ENCODE measurements at places on chromosomes 3 and 15.

DNA sequence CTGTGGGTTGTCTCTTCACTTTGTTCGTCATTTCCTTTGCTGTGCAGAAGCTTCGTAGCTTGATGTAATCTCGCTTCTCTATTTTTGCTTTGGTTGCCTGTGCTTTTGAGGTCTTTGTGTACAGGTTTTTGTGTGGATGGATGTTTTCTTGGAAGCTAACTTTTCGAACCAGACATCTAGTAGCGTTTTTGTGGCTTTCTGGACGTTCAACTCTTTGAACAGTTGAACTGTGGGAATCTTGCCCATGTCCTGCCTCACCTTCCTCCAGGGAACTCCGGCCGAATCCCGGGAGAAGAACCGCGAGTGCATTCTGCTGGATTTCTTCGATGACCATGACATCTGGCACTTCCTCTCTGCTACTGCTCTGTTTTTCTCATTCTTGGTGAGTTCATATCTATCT is 70.6 kb downstream of the USF3 start:
- DNase-seq = no peak

GRCh38 chr15:92021792-92022191 is 168.3 kb downstream of the SLCO3A1 start:
- DNase-seq = no peak

DNA sequence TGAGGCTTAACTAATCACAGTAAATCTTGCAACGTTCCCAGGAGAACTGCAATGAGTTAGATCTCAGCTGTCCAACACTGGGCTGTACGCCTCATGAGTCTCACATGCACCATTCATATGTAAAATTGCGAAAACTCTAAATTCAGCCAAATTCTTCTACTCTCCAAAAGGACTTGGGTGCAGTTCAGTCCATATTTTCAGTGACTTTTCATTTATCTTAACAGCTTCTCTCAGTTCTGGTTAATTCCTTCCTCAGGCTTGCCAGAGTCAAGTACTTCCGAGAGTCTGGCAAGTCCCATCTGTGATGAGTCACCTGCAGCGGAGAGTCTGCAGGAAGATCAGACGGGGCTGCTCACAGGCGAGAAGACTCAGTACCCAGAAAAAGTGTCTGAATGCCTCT is 11.5 kb downstream of the CCDC80 start:
- peak; percentile 99 for DNase-seq

DNA sequence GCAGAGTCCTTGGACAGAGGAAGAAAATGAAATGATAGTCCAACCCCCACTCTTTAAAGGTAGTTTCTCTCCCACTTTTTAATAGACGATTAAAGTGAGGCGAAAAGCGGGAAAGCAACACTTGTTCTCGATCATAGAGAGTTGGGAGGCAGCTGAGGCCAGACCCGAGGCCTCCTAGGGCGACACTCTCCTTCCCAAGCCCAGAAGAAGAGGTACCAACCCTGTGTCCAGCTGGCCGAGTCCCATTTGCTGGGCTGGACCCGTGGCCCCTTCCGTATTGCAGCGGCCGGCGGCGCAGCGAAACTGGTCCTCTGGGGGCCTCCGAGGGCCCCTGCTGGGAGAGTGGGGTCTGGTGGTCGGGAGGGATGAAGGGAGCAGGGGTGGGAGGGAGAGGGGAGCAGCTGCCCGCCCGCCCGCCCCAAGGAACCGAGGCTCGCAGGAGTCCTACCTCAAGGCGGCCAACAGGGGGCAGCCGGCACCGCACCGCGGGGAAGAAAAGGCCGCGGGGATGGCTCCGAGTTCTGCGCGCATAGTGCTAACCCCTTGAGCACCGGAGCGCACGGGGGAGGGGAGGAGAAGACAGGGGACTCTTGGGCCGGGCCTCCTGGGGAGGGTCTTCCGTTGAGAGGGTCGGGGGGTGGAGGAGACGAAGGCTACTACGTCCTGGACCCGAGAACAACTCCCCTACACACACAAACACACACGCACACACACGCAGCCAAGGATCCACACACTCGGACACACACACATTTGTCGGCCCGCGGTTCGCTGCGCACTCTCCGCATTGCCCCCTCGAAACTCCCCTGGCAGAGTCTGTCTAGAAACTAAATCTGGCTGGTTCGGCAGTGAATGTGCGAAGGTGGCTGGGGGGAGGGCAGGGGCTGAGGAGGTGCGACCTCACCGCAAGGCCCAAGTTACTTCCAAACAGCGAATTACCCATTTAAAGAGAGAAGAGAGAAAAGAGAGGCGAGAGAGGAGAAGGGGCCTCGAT is 2.0 kb downstream of the WNT5A start:
- peak; percentile 86 for DNase-seq

- DNase-seq = no peak
These were observed 25.2 kb downstream of the MAPKBP1 start for GRCh38 chr15:41799488-41799805.

DNA sequence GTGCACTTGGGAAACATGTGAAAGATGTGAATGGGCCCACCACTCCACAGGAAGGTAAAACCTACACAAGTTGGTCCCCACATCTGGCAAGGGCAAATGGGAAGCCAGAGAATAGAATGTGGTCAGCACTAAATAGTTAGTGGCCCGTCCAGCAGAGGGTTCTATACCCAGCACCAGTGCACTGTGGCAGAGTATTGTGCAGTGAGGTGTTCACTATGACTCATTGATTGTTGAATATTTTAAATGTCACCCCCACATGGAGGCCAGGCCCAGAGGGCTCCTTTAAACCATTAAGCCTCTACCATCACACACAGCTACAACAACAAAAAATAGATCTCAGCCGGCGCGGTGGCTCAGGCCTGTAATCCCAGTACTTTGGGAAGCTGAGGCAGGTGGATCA is 11.7 kb downstream of the FRMD5 start:
- DNase-seq = no peak

DNA sequence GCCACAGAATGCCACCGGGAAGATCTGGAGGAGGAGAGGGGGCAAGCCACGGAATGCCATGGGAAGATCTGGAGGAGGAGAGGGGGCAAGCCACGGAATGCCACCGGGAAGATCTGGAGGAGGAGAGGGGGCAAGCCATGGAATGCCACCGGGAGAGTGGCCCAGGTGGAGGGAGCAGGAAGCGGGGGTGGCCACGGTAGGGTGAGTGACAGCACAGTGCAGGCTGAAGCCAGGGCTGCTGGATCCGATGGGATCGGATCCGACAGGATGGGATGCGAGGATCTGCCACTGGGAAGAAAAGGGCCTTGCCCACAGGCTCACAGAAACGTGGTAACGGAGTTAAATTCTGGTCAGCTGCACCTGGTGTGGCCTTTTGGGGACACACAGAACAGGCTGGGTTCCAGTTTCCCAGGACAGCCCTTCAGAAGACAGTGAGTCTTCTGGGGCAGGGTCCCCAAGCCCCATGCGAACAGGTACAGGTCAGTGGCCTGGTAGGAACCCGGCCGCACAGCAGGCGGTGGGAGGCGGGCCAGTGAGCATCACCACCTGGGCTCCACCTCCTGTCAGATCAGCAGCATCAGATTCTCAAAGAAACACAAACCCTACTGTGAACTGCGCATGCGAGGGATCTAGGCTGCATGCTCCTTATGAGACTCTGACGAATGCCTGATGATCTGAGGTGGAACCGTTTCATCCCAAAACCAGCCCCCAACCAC is 58.8 kb downstream of the XXYLT1 start:
- DNase-seq = no peak

DNA sequence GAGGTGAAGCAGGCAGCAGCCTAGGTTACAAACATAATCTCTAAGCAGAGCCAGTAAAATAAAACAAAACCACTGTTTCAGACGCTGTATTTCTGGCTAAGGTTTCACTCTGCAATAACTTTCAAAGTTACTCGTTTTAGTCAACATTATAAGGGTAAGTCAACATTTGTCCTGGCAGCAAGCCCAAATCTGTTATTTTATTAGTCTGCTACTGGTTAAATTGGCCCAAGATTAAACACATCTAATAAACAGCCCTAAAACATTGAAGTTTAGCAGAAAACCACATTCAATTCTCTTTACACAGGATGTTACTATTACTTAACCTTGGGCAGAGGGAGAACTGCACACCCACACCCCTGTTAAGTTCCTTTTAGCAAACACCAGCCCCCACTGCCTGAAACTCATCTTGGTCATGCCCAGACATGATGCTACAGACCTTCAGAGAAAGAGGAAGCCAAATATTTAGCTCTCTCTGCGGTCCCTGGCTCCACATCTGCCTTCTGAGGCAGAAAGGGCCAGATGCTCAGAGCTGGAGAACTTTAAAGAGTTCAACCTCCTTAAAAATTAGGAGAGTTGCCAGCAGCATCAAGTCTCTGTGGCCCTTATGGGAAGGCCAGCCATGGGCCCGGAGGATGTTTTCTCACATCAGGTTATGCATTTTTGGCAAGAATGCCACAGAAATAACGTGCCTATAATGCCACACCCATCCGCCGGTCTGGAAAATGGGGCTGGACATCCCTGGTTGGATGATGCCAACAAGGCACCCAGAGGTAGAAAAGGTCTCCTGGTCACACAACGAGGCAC is 17.9 kb downstream of the ARHGEF3 start:
- DNase-seq = peak; percentile 91

- DNase-seq = peak; percentile 3
These were observed 1.3 kb downstream of the SECISBP2L start for GRCh38 chr15:49044766-49045606.

DNA sequence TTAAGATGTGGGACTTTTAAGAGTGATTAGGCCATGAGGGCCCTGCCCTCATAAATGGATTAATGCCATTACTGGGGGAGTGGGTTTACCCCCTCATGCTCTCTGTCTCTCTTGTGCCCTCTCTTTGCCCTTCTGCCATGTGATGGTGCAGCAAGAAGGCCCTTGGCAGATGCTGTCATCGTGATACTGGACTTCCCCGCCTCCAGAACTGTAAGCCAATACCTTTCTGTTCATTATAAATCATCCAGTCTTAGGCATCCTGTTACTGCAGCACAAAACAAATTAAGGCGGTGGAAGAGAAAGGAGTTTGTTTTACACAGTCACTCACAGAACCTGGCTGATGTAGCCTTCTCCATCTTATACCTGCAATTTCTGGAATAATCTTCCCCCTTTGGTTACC is 360.3 kb upstream of the TBL1XR1 start:
- no peak for DNase-seq

GRCh38 chr15:65903296-65904073 is 34.2 kb downstream of the RAB11A start:
- DNase-seq = peak; percentile 12

GRCh38 chr3:105722943-105723556 is 145.8 kb downstream of the CBLB start:
- DNase-seq = no peak

DNA sequence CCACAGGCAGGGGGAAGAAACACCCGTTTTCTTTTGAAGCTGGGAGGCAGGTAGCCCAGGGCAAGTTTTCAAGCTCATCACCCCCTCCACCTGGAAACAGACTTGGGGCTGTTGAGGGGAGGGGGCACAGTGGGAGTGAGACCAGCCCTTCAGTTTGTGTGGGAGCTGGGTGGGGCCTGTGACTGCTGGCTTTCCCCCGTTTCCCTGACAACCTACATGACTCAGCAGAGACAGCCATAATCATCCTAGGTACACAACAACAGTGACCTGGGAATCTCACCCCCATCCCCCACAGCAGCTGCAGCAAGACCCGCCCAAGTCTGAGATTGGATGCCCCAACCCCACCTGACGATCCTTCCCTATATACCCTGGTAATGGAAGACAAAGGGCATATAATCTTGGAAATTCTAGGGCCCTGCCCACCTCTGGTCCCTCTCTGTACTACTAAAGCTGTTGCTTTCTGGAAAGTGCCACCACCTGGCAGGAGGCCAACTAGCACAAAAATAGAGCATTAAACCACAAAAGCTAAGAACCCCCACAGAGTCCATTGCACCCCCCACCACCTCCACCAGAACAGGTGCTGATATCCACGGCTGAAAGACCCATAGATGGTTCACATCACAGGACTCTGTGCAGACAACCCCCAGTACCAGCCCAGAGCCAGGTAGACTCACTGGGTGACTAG is 422.2 kb upstream of the SGO1 start:
- no peak for DNase-seq

GRCh38 chr3:113985541-113985940 is 37.7 kb downstream of the ZDHHC23 start:
- DNase-seq = no peak

DNA sequence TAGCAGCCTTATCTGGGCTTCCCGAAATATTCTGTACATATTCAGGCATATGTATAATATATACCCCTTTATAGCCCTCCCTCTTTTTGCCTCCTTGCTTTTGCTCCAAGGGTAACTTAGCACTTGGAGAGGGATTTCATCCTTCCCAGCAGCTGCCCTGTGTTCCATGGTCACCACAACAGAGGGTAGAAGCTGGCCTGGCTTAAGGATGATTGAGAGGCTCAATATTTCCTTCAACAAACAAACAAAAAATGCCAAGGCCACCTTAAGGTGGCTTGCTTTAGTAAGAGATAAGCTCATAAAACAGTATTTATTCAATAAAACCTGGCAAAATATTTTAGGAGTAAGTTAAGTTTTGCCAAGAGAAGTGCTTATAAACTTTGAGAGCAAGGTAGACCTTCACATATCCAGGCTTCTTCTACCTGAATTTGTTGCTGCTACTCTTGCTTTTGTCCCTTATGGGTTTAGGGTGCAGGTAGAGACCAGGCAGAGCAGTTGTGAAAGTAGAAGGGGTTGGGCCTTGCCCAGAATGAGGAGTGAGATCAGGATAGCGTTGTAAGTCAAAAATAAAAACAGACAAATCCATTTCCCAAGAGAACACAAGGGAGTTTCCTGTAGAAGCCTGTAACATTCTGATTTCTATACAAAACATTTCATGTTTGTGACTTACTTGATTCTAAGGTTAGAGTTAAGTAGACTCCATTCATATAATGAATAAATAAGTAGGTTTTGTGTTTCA is 52.7 kb upstream of the ATOSA start:
- no peak for DNase-seq

DNA sequence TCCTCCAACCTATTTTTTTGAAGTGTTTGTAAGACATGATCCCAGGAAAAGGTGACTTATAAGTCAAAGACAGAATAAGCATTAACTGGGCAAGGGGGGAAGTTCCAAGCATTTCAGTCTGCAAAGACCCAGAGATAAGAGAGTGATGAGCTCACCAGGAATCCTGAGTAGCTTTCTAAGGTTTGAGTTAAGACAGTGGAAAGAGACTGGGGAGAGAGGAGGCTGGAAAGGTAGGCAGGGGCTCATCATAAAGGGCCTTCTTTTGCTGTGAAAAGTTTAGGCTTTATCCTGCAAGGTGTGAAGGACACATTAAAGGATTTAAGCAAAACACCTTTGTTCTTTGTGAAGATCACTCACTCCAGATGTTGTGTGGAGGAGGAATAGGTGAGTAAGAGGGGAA is 438.8 kb downstream of the CHL1 start:
- no peak for DNase-seq

- DNase-seq = peak; percentile 31
These were observed 28.2 kb upstream of the TRIM59 start for GRCh38 chr3:160477750-160478149.

GRCh38 chr3:16839271-16840100 is 45.3 kb upstream of the PLCL2 start:
- DNase-seq = no peak

- peak; percentile 30 for DNase-seq
These were observed 28.6 kb upstream of the ANKDD1A start for GRCh38 chr15:64883100-64883581.

- no peak for DNase-seq
These were observed 50.6 kb downstream of the SH3BP5 start for GRCh38 chr3:15281817-15282216.

Data from AG10803 (cell line).